ENCODE measurements at places on chromosomes 11 and 22. TPM values are rescaled to one million over a fixed set of nuclear protein-coding genes. Genes with fewer than 3 reads are reported as not detected.

Gene OVCH2
- not detected for total RNA-seq

Gene NUCB2
- total RNA-seq = 33.3 TPM

Gene RFPL2
- total RNA-seq = not detected

Gene KCNA4
- total RNA-seq = not detected

Gene MS4A6A
- total RNA-seq = 1.6 TPM

Gene MS4A7
- 0.98 TPM for total RNA-seq

Gene SOX10
- total RNA-seq = not detected

Gene ASPHD2
- total RNA-seq = 13.1 TPM

Gene FAM111B
- 40.9 TPM for total RNA-seq

Gene SYT7
- not detected for total RNA-seq

Gene F2
- total RNA-seq = not detected

Gene BTBD18
- not detected for total RNA-seq

Gene RTN4R
- 2.7 TPM for total RNA-seq

Gene MUC6
- not detected for total RNA-seq

Gene CAVIN3
- total RNA-seq = 72.5 TPM

Gene BRSK2
- total RNA-seq = 0.35 TPM

Gene COX8A
- total RNA-seq = 373 TPM

Gene FOLR3
- total RNA-seq = not detected

Gene TSGA10IP
- not detected for total RNA-seq

Gene MFRP
- not detected for total RNA-seq

Gene NLRP6
- 3.6 TPM for total RNA-seq

Gene ARHGAP20
- total RNA-seq = 0.09 TPM

Gene RIMBP3C
- 0.44 TPM for total RNA-seq

Gene CNGA4
- 0.15 TPM for total RNA-seq

Gene DEFB108B
- not detected for total RNA-seq

Gene CCDC116
- total RNA-seq = 0.51 TPM

All from CD8-positive, alpha-beta memory T cell (primary cell).